Activated effector memory CD4-positive, alpha-beta T cell treated with Interleukin-2 at 50 U/mL for 16 hours (primary cell): ENCODE measurements at places on chromosomes 12 and 14.

DNA sequence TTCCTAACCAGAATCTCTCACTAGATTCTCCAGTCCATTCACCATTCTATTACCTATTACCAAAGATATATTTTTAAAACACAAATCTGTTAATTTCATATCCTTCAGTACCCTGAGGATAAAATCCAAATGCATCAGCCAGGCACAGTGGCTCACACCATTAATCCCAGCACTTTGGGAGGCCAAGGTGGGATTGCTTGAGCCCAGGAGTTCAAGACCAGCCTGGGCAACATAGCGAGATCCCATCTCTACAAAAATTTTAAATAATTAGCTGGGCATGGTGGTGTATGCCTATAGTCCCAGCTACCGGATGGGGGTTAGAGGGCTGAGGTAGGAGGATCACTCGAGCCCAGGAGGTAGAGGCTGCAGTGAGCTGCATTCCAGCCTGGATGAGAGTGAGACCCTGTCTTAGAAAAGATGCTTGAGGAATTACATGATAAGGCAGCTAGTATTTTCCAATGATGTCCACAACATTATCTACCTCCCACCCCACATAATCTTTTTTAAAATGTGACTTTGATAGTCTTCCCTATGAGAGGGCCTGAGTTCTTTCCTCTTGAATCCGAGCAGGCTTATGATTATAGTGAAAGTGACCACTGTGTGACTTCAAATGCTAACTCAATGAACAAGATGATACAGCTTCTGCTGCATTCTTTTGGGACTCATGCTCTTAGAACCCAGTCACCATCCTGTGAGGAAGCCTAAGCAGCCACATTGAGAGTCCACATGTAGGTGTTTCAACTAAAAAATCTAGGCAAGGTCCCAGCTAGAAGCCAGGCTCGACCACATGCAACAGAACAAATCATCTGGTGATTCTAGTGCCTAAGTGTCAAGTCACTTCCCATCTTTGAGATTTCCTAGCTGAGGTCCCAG is 18.0 kb downstream of the HECTD1 start:
- no peak for DNase-seq

DNA sequence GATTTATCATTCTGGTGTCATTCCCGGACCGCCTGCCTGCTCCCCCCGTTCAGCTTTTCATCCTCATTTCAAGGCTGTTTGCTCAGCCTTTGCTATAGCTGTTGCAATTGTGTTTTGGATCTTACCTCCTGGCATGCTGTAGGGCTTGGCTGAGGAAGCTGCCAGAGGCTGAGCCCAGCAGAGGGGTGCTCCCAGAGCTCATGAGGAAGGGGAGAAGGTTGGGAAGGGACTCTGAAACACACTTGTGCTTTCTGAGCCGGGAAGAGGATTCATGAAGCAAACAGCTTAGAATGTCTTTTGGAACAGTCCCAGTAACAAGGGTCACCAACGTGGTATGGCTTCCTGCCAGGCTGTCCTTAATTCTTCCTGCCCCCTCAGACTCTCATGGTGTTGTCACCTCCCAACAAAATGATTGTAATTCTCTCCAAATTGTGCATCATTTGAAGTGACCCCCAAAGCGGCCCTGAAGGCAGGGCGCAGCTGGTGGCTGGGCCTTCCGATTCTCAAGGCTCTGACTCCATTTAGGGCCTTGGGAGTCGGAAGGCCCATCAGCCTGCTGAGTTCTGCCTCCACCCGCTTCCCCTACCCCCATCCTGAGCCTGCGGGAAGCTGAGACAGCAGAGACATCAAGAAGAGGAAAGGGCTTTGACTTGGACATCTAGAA is 111.9 kb upstream of the ARHGAP5 start:
- no peak for DNase-seq

- DNase-seq, result no peak
These were observed 753 bp downstream of the CSRNP2 start for GRCh38 chr12:51082561-51083125.

DNA sequence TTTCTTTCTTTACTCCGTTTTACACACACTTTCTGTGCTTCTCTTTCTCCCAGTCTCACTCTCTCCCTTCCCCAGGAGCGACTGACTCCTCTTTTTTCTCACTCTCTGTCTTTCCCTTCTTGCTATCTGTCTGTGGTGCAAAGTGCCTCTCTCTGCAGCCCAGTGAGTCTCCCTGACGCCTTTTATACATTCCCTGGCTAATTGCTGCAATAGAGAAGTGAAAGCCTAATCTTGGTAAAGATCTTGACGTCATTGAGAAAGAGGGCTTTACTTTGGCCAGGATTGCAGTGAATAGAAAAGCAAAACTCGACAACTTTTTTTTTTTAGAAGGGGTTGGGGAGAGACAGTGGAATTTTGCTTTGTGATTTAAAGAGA is 706 bp upstream of the DIO2 start:
- DNase-seq, result no peak

DNA sequence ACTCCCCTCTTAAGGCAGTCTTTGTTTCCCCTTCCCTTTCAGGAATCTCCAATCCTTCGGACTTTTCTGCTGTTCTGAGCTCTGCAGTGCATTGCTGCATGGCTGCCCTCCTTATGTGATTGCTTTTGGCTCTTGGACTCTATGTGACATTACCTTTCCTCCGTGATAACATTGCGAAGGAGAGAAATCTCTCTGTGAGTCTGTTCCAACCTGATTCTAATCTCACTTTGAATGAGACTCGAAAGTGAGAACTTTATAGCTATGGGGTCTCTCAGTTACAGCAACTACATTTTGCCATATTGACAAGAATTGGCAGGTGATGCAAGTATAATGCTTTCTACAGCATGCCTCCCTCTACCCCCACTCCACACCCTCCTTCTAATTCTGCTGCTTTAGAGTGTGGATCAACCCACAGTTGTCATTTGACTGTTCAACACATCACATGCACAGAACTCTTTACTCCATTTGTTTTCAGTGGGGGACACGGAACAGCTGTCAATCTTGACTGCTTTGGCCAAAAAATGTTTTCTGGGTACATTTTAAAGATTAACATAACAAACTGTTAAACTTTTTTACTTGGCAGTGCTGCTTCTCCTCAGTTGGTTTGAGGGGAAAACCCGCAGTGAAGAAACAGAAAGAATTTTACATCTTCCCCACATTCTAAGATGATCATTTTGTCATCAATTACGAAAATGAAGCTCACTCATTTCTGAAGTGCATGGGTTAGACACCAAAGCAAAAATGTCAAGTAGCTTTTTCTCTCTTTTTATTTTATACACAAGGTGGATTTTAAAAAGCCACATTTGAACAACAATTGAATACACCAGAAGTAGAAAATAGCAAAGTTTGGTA is 125.5 kb upstream of the RMST start:
- DNase-seq, result no peak

DNA sequence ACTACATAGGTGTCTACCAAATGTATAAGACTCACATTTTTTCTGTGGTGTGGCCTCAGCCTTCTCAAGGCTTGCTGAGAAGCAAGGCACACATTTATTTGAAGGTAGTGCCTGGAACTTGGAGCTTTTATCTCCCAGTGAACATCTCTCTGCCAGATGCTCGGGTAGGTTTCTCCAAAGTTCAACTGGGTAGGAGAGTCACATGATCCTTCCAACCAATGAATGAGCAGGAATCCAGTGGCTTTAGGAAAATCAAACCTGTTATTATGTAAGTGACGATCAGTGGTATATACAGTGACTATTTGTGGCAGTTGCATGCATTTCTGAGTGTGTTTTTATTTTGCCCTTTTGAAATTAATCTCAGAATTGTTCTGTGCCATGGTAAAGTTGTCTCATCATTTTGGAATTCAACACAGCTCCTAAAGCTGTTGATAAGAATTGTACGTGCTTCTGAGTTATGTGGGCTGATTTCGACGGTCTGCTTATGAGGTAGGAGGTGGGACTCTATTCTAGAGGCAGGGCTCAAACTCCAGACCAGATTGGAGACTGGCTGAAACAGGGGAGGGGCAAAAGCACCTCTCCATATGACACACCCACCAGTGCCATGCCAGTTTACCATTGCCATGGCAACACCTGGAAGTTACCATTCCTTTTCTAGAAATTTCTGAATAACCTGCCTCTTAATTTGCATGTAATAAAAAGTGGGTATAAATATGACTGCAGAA is 57.6 kb downstream of the EID3 start:
- DNase-seq, result no peak

DNA sequence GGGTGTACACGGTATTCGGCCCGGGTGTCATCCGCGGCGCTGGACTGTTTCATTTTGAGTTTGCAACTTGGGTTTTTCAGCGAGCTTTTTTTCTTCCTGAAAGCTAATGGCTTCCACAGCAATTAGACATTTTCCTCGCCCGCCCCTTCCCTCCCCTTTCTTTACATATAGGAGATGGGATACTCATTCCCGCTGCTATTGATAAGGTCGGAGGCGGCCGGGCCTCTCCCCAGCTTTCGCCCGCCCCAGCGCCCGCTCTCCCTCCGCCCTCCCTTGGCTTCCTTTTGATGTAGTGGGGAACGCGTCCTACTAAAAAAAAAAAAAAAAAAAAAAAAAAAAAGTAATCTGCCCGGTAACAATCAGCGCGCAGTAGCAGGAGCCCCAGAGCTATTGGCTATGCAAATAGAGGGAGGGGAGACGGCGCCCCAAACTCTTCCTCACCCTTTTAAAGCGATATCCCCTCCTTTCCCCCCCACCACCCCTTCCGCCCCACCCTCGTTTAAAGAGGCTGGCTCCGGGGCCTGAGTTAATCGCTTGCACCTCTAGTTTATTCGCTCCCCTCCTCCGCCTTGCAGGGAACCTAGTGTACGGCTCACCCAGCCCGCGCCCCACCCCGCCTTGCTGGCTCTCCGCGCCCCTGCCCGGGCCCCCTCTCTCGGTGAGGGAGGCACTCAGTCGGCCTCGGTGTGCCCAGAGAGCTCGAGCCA is 1.7 kb upstream of the CCND2 start:
- peak; percentile 88 for DNase-seq

- no peak for DNase-seq
These were observed 32.2 kb upstream of the NUBPL start for GRCh38 chr14:31529053-31529452.

DNA sequence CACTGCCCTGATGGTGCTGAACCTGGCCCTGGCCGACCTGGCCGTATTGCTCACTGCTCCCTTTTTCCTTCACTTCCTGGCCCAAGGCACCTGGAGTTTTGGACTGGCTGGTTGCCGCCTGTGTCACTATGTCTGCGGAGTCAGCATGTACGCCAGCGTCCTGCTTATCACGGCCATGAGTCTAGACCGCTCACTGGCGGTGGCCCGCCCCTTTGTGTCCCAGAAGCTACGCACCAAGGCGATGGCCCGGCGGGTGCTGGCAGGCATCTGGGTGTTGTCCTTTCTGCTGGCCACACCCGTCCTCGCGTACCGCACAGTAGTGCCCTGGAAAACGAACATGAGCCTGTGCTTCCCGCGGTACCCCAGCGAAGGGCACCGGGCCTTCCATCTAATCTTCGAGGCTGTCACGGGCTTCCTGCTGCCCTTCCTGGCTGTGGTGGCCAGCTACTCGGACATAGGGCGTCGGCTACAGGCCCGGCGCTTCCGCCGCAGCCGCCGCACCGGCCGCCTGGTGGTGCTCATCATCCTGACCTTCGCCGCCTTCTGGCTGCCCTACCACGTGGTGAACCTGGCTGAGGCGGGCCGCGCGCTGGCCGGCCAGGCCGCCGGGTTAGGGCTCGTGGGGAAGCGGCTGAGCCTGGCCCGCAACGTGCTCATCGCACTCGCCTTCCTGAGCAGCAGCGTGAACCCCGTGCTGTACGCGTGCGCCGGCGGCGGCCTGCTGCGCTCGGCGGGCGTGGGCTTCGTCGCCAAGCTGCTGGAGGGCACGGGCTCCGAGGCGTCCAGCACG is 4.7 kb downstream of the LTB4R start:
- DNase-seq, result no peak

DNA sequence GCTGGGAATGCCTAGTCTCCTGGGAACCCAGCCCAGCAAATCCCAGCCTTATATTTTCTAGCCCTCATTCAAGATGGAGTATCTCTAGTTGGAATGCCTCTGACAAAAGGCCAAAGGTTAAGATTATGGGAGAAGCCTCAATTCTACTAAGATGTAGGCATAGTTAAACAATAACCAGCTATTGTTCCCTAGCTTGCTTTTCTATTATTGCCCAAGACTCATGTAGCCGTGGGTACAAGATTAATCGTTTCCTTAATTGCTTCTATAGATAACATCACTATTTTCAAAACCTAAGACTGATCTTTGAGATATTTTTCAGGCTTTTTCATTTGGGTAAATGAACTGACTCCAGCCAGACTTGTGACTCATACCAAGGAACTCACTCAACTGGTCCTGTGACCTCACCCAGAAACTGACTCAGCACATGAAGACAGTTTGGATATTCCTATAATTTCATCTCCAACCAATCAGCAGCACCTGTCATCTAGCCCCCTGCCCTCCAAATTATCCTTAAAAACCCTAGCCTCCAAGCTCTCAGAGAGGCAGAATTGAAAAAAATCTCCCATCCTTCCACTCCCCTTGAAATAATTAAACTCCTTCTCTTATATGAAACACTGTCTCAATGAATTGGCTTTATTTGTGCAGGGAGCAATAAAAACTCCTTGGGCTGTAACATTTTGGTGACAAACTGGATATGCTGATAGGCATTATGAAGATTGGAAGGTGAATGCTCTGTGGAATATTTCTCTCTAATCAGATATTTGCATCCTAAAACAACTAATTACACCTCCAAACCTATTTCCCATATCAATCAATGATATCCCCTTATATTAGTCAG is 589.0 kb downstream of the C12orf50 start:
- no peak for DNase-seq

DNA sequence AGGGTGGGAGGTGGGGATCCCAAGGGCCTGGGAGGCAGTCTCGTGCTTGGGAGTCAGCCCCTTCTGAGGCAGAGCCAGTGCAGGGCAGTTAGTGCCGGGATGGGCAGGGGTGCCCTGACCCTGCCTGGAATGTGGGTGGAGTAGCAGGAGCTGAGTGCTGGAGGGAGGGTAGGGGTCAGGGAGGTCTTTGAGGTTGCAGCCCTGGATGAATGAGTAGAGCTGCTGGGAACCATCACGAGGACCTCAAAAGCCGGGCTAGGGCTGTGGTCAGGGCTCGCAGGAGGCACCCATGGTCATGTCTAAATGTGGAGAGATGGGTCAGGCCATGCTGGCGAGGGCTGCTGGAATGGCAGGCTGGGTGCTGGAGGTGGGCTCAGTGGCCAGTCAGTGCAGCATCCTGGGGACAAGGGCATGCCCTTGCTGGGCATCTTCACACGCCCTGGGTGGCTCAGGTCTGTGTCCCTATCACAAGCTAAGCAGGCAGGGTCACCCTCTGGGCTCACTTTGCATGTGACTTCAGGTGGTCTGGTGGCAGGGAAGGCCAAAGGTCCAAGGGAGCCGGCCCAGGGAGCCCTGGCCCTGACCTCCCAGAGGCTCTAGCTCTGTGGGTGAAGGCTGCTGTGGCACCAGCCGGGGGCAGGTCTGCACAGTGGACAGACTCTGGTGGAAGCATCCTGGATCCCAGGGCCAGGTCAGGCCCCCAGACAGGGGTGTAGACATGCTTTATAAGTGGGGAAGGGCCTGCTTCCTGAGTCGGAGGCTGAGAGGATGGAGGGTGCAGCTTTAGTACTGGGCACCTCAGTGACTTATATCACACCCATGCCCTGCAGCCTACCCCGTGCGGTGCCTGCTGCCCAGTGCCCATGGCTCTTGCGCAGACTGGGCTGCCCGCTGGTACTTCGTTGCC is 24.5 kb downstream of the PAPLN start:
- DNase-seq, result no peak

GRCh38 chr14:32427726-32428528 is 98.8 kb downstream of the AKAP6 start:
- no peak for DNase-seq

GRCh38 chr12:92539976-92540781 is 162.6 kb upstream of the PLEKHG7 start:
- no peak for DNase-seq
